NCI-H226 (cell line): ENCODE measurements at places on chromosomes 16 and 17.

DNA sequence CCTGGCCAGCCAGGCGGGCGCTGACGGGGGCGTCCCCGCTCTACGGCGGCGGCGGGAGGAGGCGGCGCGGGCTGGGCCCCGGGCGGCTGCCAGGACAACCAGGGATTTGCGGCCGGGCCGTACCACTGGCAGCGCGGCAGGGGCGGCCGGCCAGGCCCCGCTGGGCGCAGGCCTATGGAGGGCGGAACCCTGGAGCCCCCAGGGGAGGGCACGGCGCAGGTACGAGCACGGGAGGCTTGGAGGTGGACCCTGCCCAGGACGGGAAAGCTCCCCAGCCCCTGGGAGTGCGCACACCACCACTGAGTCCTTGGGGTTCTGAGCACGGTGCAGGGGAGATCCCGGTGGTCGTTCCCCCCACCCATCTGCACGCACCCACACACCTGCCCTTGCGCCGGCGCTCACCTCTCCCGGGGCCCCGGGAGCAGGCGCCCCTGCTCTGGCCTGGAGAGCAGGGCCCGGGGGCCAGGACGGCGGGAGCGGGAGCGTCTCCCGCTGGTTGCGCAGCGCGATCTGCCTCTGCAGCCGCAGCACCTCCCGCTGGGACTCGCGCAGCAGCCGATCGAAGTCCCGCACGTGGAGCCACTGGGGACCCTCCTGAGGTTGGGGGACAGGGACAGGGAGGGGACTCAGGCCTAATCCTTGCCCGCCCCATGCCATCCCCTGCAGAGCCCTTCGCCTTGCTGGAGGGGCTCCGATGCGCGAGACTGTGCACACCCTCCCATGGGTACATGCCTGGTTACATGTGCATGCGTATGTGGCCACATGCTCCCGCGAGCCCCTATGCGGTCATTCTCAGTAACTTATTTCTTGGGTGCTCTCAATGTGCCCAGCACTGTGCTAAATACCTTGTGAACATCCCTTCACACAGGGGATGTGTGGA is 3.9 kb downstream of the TSPOAP1 start:
- no peak for DNase-seq

DNA sequence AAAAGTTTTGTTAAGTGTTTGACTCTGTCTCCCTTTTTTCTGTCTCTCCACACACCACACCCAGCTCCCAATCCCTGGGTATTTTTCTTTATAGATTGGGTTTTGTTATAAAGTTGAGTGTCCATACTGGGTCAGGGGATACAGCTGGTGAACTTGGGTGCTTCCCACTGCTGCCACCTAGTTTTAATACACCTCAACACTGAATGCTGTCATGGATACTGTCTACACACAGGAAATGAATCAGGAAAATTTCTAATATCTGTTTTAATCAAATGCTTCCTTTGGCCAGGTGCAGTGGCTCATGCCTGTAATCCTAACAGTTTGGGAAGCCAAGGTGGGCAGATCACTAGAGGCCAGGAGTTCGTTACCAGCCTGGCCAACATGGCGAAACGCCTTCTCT is 5.3 kb upstream of the TAOK1 start:
- peak; percentile 33 for DNase-seq

- peak; percentile 46 for DNase-seq
Measured at GRCh38 chr16:30747331-30747730, 894 bp upstream of the PHKG2 start.

DNA sequence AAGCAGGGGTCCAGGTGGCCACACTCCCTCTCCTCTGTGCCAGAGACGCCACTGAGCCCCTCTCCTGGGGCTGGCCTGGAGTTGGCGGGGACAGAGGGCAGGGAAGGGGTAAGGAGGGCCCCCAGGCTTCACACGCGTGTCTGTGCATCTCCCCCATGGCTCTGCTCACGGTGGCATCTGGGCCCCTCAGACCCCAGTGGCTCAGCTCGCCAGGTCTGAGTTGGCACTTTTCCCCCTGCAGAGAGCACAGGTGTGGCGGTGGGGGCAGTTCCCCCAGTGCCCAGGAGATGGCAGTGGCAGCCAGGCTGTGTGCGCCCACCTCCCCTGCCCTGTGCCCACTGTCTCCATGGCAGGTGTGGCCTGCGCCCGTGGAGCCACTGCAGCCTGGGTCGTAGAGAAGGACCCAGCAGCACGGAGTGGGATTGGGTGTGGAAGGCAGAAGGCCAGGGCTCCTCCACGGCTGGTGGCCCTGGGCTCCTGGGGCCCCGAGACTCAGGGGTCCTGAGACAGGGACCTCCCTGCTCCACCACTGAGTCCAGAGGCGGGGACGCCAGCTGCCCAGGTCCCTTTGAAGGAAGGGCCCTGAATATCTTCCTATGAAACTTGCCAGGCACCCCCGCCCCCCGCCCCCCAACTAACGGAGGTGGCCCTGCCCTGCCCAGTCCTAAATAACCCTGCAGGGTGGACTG is 4.3 kb upstream of the APRT start:
- DNase-seq, result no peak

GRCh38 chr16:50938932-50939331 is 197.0 kb downstream of the CYLD start:
- no peak for DNase-seq

DNA sequence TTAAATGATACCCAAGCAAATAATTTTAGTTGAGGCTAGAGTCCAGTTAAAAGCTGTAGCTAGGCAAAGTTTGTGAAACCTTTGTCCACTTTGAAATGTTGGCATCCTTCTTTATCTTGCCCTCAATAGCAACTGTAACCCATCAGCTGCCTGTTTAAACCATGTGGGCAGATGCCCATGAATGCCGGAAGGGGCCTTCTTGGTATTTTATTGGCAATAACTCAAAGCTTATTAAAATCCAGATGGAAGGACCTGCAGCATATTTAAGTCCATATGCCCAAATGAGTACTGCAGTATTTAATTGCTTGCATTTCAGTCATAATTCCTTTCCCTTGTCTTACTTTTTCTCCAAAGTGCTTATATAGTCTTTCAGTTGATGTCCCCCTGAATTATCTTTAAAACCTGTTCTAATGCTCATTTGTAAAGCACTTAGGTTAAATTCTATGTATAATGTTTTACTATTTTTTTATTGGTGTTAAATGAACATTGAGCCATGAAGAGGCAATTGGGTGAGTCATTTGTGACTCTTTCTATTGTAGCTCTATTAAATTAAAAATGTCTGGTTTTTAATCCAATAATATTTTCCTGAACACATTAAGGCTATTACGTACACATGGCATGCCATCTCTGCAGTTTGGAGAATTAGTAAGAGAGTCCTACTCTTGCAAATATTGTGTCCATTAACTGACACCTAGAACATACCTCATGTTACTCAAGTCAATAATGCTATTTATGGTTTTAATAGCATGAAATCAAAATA is 225.3 kb downstream of the KCNJ2 start:
- no peak for DNase-seq

GRCh38 chr17:73452009-73452408 is 140.2 kb upstream of the CDC42EP4 start:
- no peak for DNase-seq

GRCh38 chr17:29640413-29640812 is 17.7 kb upstream of the CORO6 start:
- DNase-seq, result peak; percentile 37

DNA sequence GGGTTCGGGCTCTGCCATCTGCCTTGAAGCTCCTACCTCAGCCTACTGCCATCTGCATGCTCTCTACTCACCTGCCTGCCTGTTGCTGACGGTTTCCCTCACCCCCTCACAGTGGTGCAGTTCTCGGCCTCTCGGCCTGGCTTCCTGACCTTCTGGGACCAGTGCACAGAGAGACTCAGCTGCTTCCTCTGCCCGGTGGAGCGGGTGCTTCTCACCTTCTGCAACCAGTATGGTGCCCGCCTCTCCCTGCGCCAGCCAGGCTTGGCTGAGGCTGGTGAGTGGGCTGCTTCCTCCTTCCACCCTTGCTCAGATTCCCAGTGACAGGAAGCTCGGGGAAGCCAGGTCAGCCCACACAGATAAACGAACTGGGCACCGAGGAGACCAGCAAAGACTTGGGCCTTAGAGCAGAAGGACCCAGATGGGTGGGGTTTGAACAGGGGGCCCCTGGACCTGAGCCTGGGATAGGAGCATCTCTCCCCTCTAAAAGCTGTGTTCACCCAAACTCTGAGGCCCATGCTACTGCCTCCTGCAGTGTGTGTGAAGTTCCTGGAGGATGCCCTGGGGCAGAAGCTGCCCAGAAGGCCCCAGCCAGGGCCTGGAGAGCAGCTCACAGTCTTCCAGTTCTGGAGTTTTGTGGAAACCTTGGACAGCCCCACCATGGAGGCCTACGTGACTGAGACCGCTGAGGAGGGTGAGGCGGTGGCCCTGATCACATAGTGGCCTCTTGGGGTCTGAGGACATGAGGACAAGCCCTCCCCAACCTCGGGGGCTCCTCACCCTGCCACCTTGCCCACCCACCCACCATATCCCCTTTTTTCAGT is 16.4 kb downstream of the RIPOR1 start:
- no peak for DNase-seq

GRCh38 chr16:10181196-10182162 is 749 bp downstream of the GRIN2A start:
- DNase-seq, result peak; percentile 45

- DNase-seq, result no peak
Measured at GRCh38 chr16:17748044-17748719, 277.4 kb upstream of the XYLT1 start.

DNA sequence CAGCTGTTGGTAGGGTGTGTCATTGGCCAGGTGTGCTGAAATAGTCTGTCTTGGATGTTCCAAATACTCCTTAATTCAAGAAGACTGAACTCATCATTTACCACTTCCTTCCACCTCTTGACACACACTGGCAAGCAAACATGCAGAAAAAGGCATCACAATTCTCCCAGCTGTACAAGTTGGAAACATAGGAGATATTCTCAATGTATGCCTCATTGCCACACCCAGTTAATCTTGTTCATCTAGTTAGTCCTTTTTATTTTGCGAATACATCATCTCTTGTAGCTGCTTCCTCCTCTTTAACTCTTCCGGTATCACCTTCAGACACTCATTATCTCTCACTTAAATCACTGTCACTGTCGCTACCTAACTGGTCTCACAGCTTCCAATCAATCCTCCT is 75.1 kb upstream of the GOT2 start:
- DNase-seq, result no peak

DNA sequence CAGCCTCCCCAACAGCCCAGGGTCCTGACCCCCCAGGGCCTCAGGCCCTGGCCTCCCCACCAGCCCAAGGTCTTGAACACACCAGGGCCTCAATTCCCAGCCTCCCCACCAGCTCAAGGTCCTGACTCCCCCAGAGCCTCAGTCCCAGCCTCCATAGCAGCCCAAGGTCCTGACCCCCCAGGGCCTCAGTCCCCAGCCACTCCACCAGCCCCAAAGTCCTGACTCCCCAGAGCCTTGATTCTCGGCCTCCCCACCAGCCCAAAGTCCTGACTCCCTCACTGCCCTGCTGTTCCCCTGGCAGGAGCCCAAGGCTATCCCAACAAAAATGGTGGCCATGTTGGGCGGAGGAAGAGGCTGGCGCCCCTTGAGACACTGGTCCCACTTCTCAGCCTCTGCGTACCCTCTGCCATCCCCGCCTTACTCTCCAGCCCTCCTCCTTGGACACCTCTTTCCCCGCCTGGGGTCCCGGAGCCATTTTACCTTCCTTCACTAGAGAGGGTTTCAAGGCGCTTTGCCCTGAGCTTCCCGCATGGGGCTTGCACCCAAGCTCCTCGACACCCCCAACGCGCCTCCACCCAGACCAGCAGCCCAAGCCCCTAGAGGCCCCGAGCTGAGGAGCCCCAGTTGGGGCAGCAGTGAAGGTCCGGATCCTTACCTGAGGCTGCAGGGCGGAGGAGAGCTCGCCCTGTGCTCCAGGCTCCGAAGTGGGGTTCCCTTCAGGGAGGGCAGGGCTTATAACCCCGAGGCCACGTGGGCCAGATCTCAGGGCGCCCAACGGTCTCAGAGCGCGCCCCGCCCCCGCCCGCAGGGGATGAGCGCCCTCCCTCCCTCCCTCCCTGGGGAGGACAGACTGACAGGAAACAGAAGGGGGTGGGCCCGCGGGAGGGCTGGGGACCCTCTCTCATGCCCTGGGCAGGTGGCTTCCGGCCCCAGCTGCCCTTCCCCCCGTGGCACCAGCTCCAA is 3.5 kb upstream of the TSPOAP1 start:
- DNase-seq, result no peak

DNA sequence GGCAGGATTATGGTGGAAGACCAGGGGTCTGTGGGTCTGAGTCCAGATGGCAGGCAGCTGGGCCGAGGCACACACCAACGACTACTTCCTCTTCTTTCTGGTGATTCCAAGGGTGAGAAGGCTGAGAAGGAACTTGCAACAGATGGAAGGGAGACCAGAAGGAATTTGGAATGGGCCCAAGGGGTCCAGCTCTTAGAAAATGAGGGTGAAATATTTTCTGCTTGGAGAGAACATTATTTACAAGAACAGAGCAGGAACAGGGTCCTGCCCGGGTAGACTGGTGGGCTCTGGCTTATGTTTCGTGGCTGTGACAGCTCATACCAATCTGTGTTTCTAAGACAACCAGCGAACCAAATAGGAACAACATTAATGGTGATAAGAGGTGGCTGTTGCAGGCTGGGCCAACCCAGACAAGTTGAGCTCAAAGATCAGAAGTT is 36.6 kb downstream of the CCDC42 start:
- DNase-seq, result no peak

DNA sequence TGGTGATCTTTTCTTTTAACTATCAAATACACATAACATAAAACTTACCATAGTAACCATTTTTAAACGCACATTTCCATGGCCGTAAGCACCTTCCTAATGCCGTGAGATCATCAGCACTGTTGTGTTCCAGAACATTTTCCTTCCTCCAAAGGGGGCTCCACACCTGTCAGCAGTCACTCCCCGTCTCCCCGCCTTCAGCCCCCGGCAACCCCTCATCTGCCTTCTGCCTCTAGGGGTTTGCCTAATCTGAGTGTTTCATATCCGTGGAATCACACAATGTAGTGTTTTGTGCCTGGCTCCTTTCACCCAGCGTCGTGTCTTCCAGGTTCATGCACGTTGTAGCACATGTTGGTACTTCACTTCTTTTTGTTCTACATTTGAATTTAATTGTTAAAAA is 350.1 kb upstream of the TNRC6C start:
- no peak for DNase-seq

DNA sequence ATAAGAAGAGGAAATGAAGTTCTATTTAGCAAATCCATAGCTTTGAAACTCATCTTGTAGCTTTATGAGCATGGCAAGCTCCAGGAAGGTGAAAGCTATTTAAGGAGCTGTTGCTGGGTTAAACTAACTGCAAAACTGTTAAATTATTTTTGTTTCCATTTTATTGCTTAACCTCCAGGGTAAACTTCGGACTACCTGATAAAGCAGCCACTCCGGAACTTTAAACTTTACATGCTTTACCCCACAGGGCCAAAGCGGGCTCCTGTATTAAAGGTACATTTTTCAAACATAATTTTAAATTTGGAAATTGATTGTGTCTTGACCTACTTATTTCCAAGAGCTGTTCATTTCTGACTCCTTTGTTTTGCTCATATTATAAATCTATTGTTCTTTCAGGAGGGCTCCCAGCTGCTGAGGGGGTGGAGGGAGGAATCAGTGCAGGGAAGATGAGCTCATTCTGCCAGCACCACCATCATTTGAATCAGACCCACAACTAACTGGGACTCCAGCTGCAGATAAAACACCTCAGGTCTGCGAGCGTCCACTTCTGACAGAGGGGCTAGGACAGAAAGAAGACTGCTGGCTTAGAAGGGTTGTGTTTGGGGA is 157.9 kb downstream of the IRX3 start:
- DNase-seq, result no peak
